Vein endothelial cell (primary cell): ENCODE measurements at places on chromosomes 3 and 15. TPM values are rescaled to one million over a fixed set of nuclear protein-coding genes. Genes with fewer than 3 reads are reported as not detected.

SLC12A1 gene
- not detected in 2 replicates for total RNA-seq

GOLGA8J gene
- not detected in 2 replicates for total RNA-seq

ZNF860 gene
- 0.98 and 4.0 TPM in 2 replicates for total RNA-seq

STRIT1 gene
- not detected in 2 replicates for total RNA-seq

SCAANT1 gene
- not detected in 2 replicates for total RNA-seq

VEPH1 gene
- 178 and 210 TPM in 2 replicates for total RNA-seq

RPL29 gene
- total RNA-seq: 1,244 and 1,265 TPM in 2 replicates

MOBP gene
- total RNA-seq: 0.19 and 0.65 TPM in 2 replicates

DNAH1 gene
- total RNA-seq: 6.8 and 8.5 TPM in 2 replicates

COMMD4 gene
- 67.6 and 68.9 TPM in 2 replicates for total RNA-seq

CNTN4 gene
- total RNA-seq: 0.33 and 0.48 TPM in 2 replicates

PLD1 gene
- 64.7 and 65.4 TPM in 2 replicates for total RNA-seq
